ENCODE measurements at places on chromosomes 1 and 21.

DNA sequence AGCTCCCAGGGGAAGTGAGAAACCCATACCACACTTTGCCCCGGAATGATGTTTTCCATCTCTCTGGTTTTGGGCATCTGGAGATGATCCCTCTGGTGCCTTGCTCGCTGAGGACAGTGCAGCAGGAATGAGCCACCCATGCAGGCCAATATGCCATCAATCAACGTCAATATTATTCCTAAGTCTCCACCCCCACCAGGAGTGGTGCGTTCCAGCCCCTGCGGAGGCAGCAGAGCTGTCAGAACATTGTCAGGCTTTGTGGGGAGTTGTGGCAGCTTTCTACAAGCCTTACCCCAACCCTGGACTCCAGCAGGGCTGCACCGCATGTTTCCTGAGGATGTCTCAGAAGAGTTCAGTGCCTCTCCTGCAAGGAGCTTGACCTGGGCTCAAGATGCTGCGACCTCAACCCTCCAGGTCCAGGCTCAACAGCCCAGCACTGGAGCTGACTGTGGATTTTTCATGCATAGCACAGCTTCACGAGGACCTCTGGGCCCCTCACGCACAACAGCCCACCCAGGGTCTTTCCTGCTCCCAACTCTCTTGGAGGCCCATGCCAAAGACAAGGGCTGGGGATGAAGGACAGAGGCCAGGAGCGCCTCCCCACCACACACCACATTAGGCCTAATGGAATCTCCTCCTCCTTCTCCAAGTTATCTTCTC lies 67.5 kb downstream of the PSMG1 start:
- no peak for DNase-seq

DNA sequence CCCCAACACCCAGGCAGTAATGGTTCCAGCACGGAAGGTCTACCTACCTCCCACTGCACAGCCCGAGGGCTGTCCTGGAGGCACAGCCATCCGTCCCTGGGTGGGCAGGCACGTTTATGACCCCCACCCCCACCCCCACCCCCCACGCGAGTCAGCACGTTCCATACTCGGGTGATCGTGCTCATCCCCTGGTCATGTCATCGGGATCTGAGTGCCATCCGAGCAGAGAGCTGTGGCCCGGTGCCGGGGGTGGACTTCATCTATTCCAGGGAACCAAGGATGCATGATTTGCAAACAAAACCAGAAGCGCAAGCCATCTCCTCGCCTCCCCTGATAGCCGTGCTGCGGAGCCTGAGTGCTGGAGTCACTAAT lies 1.1 kb downstream of the TSPEAR start:
- DNase-seq: no peak

DNA sequence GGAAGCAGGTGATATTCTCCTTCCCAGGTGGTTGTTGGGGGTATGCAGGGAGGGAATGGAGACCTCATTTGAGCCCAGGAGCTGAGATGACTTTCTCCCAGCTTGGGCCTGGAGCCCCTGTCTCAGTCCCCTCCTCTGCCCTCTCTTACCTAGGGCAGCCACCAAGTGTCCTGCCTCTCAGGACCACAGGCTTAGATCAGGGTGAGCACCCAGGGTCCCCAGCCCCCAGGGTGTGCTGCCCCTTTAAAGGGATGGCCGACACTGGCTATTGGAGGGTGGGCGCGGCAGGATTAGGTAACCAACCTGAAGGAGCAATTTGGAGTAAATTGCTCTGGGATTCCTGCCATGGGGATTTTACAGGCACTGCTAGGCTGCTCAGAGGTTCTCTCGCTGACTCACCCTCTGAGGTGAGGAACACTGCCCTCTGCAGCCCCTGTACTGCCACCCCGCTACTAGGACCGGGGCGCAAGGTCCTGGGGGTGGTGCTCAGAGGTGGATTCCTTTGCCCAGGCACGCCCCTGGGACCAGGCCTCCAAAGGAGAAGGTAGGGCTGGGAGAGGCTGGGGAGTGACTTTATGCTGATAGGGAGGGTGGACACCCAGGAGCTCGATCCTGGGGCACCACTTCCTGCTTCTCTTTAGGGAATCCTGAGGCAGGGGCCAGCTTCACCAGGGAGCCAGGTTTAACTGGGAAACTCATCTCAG lies 1.5 kb downstream of the RPS6KA1 start:
- peak; percentile 41 for DNase-seq

DNA sequence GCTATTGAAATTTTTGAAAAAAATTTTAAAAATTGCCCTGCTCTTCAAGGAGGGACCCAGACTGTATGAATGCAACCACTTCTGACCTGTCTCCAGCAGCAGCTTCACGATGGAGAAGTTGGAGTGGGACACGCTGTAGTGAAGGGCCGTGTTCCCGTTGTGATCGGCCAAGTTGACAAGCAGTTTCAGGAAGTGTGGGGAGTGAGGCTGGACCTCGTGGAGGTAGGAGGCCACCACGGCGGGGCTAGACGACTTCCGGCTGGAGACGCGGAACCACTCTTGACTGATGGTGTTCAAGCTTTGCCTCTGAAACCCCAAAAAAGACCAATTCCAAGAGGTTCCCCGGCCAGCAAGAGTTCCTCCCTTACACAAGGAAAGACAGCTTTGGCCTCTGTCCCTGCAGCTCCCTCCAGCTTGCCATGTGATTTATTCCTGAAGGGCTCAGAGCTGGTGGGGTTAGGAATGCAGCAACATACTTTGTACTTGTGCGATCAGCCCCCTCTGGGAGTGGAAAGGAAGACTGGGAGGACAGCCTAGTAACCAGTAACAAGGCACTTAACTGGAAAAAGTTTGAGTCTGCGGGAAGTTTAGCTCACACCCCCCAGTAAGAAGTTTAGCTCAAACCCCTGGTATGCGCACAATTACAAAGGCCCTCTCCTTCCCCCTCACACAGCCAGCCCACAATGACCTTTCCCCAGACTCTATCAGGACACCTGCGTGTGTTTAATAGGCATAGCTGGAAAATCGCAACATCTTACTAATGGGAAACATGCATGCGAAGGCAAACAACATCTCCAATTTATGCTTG lies 56.0 kb downstream of the KANK4 start:
- DNase-seq: no peak

- DNase-seq: no peak
Measured at GRCh38 chr1:182795563-182796228, 6.1 kb downstream of the NPL start.

- no peak for DNase-seq
Measured at GRCh38 chr1:224192082-224192788, 9.2 kb downstream of the DEGS1 start.

DNA sequence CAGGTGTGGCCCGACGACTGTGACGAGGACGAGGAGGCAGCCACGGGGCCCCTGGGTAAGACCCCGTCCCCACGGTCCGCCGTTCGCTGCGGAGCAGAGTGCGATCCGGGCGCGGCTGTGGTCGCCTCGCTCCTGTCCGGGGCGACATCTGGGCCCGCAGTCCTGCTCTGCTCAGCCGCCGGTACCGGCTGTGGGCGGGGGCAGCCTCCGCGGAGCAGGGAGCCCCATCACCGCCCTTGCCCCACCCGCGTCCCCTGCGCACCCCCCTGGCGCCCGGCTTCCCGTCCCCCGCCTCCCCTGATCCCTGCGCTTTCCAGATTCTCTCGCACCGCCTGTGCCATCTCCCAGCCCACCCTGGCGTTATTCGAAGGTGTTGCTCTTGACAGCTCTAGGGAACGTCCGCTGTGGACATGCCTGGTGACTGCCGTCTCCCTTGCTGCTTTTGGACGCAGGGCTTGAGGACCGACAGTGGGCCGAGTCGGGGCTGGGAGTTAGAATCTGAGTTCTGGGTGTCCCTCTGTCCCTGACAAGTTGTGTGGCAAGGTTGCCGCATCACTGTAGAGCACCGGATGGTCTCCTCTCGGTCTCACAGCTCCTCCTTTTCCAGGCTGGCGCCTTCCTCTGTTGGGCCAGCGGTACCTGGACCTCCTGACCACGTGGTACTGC lies 596 bp downstream of the TOR3A start:
- DNase-seq: no peak

Data from left kidney (tissue), 8 donors.